Activated effector memory CD4-positive, alpha-beta T cell treated with anti-CD3 and anti-CD28 coated beads, Interleukin-2, amount 50 U/mL, for 16 hours (primary cell): ENCODE measurements at places on chromosomes 2 and 18.

DNA sequence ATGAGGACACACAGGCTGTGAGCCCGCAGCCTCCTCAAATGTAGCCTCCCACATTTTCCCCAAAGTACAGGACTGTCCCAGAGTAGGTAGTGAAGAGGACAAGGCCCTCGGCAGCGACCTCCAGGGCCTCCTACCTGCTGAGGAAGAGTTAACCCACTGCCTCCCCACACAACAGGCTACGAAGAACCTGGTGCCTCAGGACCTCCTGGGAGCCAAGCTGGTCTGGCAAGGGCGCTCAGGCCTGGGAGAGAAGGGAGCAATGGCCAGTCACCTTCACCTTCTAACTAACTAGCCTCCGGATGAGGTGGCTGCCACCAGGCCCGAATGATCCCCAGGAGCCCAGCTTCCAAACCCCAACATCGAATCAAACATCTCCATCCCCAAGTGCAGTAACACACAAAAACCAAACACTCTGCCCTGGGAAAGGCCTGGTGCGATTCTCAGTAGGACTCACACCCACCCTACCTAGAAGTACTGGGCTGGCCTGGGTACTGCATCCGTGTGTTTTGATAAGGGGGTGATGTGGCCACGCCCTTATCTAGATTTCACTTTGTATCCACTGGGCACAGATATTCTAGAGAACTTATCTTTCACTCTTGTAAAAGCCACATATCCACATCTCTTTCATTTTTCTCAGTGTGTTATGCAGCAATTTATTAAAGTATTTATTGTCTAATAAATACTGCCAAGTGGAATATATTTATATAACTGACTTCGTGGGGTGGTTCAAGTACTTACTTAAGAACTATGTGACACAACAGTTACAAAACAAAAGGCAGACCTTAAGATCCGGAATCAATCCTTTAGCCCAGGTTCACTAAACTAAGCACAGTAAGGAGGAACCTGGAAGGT is 9.7 kb downstream of the ERFE start:
- no peak for DNase-seq

DNA sequence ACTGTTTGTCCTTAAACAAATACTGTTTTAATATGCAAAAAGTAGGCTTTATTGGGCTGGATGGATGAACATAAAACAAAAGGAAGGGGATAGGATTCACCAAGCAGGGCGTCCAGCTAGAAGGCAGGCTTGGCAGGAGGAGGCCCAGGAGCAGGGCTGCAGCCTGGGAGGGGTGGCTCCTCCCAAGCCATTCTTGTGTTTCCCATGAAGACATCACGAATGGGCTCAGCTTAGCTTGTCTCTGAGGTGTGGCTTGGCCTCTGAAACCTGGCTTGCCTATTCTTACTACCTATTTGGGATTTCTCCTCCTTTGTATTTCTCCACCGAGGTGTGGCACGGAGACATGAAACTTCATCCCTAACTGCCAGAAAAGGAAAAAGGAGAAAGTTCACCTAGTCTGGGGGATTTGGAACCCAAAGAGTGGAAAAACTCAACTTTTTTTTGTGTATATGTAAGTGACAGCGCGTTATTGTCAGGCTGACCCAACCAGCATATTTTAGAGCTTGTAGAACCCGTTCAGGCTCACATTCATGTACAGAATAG is 481.9 kb upstream of the SPRED2 start:
- no peak for DNase-seq

- DNase-seq = no peak
These were observed 982.6 kb upstream of the FANCL start for GRCh38 chr2:59223742-59224141.

DNA sequence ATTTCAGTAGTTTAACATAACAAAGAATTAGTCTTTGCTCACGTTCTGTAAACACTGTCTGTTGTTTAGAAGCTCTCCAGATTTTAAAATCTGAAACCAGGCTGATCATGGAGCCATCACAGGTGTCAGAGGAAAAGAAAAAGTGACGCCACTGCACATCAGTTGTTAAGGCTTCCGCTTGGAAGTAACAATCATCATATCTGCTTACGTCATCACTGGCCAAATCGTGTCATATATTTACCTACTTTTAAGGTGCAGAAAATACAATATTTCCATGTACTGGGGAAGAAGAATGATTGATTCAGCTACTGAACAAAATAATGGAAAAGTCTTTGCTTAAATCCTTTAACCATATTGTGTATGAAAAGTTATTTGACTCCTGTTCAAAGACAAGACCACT is 382.6 kb upstream of the MC4R start:
- DNase-seq = no peak

DNA sequence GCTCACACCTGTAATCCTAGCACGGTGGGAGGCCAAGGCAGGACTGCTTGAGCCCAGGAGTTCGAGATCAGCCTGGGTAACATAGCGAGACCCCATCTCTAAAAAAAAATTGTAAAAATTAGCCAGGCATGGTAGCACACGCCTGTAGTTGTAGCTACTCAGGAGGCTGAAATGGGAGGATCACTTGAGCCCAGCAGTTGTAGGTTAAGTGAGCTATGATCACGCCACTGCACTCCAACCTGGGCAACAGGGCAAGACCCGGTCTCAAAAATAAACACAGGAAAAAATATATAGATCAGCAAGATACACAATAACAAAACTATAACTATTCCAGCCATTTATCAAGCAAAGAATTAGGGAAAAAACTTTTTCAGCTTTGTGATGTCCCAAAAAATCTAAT is 3.0 kb downstream of the SF3B1 start:
- DNase-seq = no peak

GRCh38 chr2:216683846-216684245 is 11.5 kb downstream of the IGFBP5 start:
- no peak for DNase-seq

- DNase-seq = no peak
These were observed 48.1 kb downstream of the SLC4A1AP start for GRCh38 chr2:27711804-27712203.

GRCh38 chr2:139000131-139000785 is 220.1 kb upstream of the NXPH2 start:
- DNase-seq = no peak

DNA sequence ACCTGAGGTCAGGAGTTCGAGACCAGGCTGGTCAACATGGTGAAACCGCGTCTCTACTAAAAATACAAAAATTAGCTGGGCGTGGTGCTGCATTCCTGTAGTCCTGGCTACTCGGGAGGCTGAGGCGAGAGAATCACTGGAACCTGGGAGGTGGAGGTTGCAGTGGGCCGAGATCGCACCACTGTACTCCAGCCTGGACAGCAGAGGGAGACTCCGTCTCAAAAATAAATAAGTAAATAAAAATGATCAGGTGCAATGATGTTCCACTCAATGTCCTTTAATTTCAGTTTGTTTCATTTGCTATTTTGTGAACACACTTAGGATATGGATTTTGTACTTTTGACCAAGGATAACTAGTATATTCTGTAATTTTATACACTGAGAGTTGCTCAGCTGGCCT is 9.3 kb downstream of the HADHA start:
- no peak for DNase-seq

DNA sequence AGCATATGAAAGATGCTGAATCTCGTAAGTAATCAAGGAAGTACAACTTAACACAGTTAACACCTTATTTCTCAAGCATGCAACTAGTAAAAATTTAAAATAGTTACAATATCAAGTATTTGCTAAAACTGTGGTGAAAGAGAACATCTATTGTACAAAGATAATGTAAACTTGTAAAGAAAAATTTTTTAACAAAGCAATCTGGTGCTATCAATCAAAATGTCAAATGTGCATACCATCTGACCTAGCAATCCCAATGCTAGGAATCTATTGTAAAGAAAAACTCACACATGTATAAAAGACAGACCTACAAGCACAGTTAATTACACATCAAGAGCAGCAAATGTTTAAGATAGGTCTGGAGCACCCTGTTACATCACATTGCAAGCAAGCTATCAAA is 90.1 kb downstream of the SLC66A3 start:
- no peak for DNase-seq

- DNase-seq = no peak
These were observed 763.4 kb upstream of the NRXN1 start for GRCh38 chr2:51795248-51795888.

- DNase-seq = no peak
These were observed 725.2 kb downstream of the TSN start for GRCh38 chr2:122480501-122481243.

- no peak for DNase-seq
These were observed 30.4 kb upstream of the OSBPL6 start for GRCh38 chr2:178163911-178164310.

GRCh38 chr2:38079116-38080052 is 3.4 kb upstream of the CYP1B1 start:
- no peak for DNase-seq

GRCh38 chr2:167759531-167759930 is 487.9 kb downstream of the STK39 start:
- DNase-seq = no peak

- no peak for DNase-seq
These were observed 70.2 kb upstream of the FAM124B start for GRCh38 chr2:224472137-224472536.

DNA sequence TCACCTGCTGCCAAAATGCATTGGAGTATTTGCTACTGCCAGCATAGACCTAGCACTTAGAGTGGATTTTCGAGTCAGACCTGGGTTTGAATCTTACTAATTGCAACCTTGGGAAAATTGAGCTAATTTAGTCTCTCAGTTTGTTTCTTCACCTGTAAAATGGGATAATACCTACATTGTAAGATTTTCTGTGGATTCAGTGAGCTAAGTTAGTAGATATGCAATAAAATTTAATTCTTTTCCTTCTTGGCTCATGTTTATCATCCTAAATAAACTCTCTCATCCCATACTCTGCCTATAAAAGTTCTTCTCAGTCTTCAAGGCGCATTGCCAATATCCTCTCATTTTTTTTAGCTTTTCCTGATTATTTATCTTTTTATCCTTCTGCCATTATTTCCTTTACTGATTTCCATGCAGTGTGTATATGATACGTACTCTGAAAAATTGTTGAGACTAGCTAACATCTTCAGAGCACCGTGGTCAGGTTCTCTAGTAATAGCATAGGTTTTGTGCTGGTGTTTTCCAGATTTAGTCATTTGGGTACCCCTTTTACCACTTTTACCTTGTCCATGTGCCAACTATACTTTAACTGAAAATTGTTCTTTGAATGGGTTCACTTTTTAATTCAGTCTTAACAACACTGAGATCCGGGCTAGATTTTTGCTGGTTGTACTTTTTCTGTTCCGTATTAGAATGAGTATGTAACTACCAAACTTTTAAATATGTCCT is 7.3 kb downstream of the CEP192 start:
- no peak for DNase-seq

- peak; percentile 45 for DNase-seq
These were observed 18.8 kb upstream of the GLI2 start for GRCh38 chr2:120716641-120717585.

GRCh38 chr2:241617431-241618154 is 19.4 kb downstream of the THAP4 start:
- peak; percentile 76 for DNase-seq
